ENCODE measurements at places on chromosomes 3 and 15.

DNA sequence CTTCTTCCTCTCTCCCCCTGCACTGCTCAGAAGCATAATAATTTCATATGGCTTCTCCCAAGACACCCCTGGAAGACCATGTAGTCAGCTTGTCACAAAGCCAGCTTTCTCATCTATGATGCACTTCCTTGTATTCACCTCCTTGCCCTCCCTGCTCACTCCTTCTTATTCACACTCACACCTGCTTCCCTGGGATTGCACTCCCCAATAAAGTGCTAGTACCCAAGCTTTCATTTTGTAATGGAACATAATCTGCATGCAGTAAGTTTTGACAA is 76.9 kb upstream of the FRMD4B start:
- DNase-seq = no peak

- no peak for DNase-seq
Measured at GRCh38 chr3:22373182-22373581, 622.2 kb upstream of the ZNF385D start.

DNA sequence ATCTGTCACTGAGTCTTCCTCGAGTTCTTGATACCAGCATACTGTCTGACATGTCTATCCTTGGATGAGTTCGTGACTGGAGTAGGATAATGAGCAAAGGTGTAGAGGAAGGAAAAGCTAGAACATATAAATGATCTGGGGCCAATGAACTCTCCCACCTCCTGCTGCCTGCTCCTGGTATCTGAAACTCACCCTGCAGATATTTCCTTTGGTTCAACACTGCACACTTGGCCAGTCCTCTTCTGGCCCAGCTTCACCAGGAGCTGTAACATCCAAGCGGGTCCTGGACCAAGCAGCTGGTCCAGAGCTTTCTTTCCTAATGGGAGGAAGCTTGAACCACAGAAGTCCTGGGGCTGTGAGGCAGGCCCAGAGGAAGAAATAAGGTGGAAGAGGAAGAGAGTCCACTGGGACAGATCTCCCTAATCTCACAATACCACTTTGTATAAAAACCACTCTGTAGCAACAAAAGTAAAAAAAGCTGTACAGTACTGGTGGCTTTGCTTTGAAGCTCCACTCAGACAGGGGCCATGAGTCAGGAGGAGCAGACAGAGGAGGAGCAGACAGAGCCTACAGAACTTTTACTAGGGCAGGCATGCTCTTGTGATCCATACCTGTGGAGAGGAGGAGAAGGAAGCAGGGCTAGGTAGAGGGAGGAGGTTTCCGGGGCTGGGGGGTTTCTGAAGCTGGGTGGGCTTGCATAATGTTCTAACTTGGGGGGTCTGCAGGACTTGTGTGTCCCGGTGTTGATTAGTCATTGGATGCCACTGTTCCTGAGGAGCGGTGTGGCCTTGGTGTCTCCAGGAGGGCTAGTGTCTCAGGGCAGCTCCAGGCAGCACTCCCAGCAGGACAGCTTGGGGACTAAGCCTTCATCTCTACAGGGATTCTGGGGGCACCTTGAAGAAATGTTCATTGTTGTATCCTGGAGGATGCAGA is 166.9 kb downstream of the ABHD5 start:
- DNase-seq = no peak

- DNase-seq = no peak
Measured at GRCh38 chr15:101009176-101009575, 90.0 kb downstream of the LRRK1 start.
